ENCODE measurements at places on chromosomes 1 and 21.

GRCh38 chr21:31671146-31671716 is 11.7 kb downstream of the SOD1 start:
- no peak for DNase-seq

DNA sequence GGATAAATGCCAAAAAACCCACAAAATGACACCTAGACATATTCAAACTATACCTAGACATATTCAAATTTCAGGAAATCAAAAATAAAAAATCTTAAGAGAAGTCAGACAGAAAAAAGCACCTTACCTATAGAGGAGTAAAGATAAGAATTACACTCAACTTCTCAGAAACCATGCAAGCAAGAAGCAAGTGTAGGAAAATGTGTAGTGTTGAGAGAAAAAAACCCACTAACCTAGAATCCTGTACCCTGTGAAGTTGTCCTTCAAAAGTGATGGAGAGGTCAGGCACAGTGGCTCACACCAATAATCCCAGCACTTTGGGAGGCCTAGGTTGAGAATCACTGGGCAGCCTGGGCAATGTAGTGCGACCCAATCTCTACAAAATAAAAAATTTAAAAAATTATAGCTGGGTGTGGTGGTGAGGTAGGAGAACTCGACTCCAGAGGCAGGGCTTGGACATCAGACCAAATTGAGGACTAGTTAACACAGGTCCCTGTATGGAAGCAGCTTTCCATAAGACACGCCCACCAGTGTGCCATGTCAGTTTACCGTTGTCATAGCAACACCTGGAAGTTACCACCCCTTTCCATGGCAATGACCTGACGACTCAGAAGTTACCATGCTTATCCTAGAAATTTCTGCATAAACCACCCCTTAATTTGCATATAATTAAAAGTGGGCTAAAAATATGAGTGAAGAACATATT is 20.7 kb downstream of the PDIK1L start:
- no peak for DNase-seq

- no peak for DNase-seq
Measured at GRCh38 chr1:197896301-197896700, 6.1 kb upstream of the C1orf53 start.

DNA sequence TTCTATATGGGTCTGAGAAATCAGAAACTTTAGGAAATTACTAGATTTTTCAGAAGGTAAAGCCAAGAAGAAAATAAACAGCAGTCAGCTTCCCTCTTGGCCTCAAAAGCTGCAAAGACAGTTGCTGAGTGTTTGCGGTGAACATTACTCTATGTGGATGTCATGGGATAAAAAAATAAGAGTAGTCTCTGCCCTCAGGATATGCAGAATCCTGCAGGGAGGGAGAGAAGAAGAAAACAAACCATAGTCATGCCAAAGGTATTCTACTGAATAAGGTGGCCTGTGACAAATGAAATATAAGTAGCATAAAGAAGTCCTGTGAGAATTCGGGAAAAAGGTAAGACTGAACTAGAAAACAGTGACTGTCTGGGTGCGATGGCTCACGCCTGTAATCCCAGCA is 19.0 kb downstream of the YARS1 start:
- no peak for DNase-seq

DNA sequence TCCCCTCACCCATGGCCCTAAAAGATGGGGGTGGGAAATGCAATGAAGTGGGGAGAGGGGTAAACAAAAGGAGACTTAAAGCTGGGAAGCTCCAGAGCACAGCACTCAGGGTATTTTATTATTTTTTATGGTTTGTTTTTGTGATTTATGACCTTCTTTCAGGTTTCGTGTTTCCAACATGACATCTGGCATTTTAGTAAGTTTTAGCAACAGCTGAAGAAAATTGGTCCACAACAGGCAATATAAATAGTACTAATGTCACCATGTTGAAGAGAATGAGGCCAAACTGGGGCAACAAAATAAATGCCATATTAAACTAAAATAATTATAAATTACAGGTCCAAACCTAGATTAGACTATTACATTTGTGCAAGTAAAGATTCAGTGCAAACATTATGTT is 56.3 kb downstream of the TBX15 start:
- DNase-seq = no peak

DNA sequence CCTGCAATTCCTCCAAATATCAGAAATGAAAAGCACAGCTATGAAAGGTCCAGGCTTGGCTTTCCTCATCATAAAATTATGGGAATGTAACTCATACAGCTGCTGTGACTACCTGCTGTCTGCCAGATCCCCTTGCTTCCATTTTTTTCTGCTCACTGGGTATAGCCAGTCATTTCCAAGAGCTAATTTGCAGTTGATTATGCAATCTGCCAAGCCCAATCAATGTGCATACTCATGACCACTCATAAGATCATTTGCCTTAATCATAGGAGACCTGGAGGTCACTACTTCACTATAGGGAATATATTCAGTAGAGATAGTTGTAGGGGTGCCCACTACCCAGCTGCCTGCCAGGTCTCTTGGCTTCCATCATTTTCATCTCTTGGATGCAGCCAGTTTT is 417.7 kb upstream of the ZRANB2 start:
- no peak for DNase-seq

GRCh38 chr21:36788120-36788638 is 89.3 kb downstream of the SIM2 start:
- no peak for DNase-seq

- DNase-seq = no peak
Measured at GRCh38 chr1:20383631-20384030, 93.0 kb downstream of the VWA5B1 start.

GRCh38 chr1:3231826-3232225 is 162.8 kb downstream of the PRDM16 start:
- no peak for DNase-seq

GRCh38 chr1:154736841-154737240 is 128.9 kb upstream of the ADAR start:
- no peak for DNase-seq

DNA sequence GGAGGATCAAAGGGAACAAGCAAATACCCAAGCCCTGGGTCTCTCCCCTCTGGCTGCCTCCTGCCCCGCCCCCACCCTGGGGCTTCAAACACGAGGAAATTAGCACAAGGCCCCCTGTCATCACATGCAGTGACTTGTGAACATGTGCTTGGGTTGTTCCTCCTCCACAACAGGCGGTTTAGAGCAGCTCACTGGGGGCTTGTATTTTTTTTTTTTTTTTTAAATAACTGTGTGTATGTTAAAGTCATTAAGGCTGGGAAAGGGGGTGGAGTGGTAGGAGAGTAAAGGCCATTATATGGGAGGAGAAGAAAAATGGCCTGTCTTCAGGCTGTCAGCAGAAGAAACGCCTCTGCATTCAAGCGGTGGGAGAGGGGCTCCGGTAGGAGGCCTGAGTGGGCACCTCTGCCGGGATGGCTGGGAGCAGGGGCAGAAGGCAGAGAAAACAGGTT is 64.2 kb downstream of the PLXNA2 start:
- DNase-seq = no peak

- no peak for DNase-seq
Measured at GRCh38 chr1:239306426-239306825, 79.9 kb upstream of the CHRM3 start.

- no peak for DNase-seq
Measured at GRCh38 chr1:208242941-208243526, 1.1 kb downstream of the PLXNA2 start.

- DNase-seq = no peak
Measured at GRCh38 chr1:35605867-35606182, 32.7 kb downstream of the TFAP2E start.

DNA sequence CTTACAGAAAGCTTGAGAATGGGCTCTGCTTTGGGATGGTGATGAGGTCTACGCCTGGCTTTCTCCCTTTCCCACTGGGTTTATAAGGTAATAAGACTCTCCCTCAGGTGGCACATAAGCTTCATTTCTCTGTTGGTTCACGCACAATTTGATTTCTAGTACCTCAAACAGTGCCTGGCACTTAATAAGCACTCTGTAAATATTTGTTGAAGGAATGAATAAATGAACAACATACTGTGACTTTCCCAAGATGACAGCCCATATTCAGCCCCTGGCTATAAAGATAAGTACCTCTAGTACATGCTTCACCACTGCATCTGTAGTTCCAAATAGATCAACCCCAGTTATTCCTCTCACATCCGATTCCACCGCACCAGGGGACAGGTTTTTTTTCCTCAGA is 17.8 kb downstream of the COPA start:
- no peak for DNase-seq

- no peak for DNase-seq
Measured at GRCh38 chr1:231733672-231734071, 107.1 kb downstream of the DISC1 start.

- DNase-seq = no peak
Measured at GRCh38 chr1:85578321-85579295, 2.0 kb upstream of the CCN1 start.

DNA sequence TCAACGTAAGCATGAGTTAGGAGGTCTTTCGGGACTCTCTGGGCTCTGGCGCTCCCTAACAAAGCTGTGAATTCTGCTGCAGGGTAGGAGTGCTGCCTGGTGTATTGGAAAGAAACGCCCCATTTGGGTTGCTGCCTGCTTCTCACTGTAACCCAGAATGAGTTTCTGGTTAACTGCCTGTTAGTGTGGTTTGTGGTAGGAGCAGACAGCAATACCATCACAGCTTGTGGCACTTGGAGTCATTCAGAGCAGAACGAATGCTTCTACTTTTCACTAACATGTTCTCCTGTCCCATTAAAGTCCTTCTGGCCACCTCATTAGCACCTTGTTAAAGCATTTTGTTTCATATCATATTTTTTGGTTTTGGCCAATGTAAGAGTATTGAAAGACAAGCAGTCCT is 18.1 kb downstream of the MAP3K7CL start:
- DNase-seq = no peak

DNA sequence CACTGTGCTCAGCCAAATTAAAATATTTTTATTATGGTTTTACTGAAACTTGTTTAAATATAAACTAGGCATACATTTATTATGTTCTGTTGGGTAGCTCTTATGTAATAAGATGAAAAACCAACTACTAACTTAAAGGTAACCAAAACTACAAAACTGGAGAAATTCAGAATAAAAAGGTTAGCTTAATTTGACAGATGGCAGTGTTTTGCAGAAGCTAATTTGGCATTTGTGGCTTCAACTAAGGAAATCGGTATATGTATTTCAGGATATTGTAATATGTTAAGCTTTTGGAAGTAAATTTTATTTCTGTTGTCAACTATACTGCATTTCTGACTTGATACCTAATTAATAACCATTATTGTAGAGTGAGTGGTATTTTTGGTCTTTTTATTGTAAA is 18.8 kb downstream of the USP25 start:
- no peak for DNase-seq

GRCh38 chr1:154490317-154490716 is 11.7 kb upstream of the TDRD10 start:
- no peak for DNase-seq

DNA sequence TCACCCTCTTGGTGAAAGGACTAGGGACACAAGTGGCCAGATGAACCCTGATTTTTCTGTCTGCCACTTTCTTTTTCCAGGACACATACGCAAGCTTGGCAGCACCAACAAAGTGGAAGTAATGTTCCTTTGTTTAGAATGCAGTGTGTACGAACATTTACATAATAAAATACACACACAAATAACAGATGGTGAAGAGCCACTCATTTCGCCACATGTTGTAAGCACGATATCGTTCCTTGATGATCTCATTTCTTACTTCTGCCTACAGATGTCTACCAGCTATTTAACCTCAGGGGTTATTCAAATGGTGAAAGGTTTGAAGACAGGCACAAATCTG is 670.2 kb upstream of the CXADR start:
- DNase-seq = no peak

- no peak for DNase-seq
Measured at GRCh38 chr1:240169188-240169587, 77.5 kb downstream of the FMN2 start.

DNA sequence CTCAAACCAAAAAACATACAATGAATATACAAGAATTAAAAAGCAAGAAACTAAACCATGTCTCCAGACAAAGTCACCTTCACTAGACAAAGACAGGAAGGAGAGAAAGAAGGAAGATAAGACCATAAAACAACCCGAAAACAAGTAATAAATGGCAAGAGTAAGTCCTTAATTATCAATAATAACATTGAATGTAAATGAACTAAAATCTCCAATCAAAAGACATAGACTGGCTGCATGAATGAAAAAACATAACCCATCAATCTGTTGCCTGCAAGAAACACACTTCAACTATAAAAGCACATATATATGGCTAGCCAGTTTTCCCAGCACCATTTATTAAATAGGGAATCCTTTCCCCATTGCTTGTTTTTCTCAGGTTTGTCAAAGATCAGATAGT is 100.8 kb upstream of the SAMSN1 start:
- DNase-seq = no peak
